Muscle of leg (tissue), 16 donors: ENCODE measurements at places on chromosomes 2 and 18.

GRCh38 chr18:13587937-13588336 is 138.4 kb downstream of the FAM210A start:
- no peak for DNase-seq

DNA sequence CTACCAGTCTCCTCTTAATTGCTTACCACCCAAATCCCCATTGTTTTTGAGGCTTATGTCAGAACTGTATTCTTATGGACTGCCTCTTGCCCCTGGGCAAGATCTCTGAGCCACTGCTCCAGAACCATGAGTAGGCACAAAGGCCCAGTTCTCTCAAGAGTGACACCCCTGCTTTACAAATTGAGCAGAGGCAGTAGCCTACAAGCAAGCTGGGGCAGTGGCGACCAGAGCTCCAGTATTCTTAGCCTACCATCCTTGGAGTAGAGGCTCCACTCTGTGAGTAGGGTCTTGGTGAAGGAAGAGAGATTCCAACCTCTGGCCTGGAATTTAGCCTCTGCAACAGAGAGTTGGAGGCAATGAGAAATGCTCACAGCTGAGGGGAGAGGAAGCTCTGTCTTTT is 36.5 kb downstream of the WDR75 start:
- no peak for DNase-seq

DNA sequence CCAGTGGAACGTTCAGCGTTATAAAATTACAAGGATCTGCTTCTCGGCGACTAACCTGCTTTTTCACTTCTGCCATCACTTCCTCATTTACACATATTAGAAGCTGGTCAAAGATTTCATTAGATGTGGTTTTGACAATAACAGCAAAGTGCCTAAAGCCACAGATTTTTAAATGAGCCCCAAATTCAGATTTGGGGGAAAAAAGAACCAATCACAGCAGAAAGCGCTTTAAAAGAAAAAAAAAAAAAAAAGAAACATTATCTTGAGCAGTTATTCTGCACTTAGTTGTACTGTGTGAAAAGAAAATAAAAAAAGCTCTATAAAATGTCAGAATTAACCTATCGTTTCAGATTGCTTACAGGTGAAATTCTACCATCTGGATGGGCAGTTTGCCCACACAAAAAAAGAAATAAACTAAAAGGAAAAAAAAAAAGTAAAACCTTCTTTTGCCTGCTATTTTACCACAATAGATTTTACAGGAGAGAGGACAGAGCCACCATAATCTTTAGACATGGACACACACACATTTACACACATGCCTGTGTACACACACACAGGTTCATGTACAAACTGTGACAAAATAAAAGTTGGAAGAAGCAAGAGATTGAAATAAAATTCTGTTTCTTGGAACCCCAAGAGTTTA is 167.2 kb downstream of the TCF4 start:
- peak; percentile 53 for DNase-seq

GRCh38 chr18:49029628-49030027 is 78.9 kb upstream of the SMAD7 start:
- no peak for DNase-seq

GRCh38 chr2:85111819-85112281 is 21.3 kb upstream of the TCF7L1 start:
- no peak for DNase-seq
